ENCODE measurements at places on chromosomes 12 and 14.
A peak's percentile ranks its signal among the peaks of the same experiment; 100 is the strongest.

GRCh38 chr14:67270145-67270753, 29.0 kb downstream of the PALS1 start:
- DNase-seq, result no peak

- DNase-seq, result no peak
These were observed 17.6 kb downstream of the KERA start for GRCh38 chr12:91040096-91040755.

- no peak for DNase-seq
These were observed 102.5 kb downstream of the LGMN start for GRCh38 chr14:92645841-92646478.

DNA sequence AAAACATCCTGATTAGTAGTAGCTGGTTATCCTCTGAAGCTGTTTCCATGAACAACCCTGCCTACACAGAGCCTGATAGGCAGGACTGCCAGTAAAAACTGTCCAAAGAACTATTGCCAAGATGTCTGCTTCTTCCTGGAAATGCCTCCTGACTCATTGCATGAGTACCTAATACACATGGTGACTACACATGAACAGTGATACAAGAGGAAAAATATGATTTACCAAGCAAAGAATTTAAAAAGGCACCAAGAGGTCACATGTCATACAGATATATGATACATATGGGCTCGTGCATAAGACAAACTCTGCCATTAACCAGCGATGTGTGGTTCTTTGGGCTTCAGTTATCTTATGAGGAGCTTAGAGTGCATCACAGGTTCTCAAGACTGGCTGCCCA, 552.3 kb downstream of the SLC16A7 start:
- DNase-seq, result no peak

DNA sequence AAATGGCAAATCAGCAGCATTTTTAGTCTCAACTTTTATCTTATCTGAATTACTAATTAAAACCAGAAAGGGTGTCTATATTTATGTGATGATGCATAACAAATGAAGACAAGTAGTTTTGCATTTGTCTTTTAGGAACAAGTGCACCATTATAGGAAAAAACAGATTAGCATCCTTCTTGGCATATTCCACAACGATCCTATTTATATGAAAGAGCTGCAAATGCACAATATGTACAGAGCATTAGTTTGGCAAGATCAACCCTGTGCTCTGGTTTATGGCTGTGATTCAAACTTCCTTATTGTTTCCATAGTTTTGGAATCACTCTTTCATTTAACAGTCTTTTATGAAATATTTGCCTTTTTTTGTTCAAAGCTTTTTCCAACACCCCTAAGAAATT, 486.8 kb downstream of the KCNH5 start:
- DNase-seq, result no peak

DNA sequence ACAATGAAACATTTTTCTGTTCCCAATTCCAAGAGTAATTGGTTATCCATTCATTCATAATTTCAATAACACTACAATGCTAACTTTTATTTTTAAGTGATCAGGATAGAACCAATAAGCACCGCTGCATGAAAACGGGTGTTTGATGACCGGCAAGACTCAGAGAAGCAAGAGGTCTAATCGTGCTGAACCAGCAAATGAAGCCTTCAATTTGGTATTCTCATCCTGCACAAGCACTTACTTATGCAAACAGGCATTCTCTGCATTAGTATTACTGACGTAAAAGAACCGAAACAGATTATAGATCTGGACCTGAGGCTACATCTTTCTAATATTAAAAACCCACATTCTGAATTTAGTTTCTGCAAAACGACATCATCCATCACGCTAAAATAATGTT, 67.7 kb downstream of the RBM19 start:
- DNase-seq, result no peak

GRCh38 chr14:31955936-31956579, 121.0 kb upstream of the ARHGAP5 start:
- no peak for DNase-seq

DNA sequence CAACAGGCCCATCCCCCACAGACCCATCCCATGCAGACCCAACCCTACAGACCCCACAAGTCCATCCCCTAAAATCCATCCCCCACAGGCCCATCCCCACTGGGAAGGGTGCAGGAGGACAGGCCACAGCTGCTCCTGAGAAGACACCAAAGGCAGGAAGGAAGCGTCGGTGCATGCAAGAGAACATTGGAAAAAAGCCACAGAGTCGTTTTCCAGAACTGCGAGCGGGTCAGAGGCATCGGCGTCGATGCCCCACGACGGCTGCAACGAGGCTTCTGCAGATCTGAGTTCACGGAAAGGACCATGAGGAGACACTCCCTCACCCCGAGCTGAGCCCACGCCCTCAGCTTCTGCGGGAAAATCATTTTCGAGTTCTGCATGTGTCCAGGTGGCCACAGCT, 59.6 kb upstream of the GALNT9 start:
- DNase-seq, result peak; percentile 9

DNA sequence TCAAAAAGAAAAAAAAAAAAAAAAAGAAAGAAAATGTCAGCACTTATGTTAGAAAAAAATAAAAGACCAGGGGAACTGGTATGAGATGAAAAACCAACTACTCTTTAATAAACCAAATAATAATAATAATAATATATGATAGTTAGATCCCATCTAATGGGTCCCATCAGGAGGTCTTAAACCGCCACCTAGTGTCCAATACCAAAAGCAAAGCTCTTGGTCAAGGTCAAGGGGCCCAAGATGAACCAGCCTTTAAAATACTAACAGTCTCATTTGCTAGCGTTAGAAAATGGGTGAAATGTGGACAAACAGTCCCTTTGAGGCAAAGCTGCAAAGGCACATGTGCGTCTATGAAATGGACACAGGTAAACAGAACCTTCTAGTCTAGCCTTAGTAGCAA, 12.3 kb downstream of the BRAP start:
- DNase-seq, result no peak

- peak; percentile 60 for DNase-seq
These were observed 9.4 kb downstream of the ANKRD9 start for GRCh38 chr14:102500158-102500662.

DNA sequence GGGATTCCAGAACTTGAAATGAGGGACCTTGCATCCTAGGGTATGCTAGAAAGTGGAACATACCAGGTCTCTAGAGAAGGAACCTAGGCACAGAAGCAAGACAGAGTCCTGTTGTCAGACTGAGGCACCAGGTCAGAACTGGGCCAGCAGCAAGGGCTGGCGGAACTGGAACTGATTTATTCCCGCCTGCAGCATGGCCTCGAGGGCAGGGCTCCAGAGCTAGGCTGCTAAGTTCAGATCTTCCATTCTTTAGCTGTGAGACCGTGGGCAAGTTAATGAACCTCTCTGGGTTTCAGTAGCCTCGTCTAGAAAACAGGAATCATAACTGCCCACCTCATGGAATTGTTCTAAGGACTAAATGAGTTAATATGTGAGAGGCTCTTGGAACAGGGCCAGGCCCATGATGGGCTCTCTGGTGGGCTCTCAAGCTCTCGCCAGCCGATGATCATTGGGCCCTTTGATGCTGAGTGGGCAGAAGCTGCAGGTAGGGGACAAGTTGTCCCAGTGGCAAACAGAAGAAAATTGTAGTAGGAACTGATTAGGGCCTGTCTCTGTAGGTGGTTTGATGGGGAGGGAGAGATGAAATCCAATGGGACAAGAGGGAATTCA, 199.8 kb downstream of the ZFP36L1 start:
- peak; percentile 29 for DNase-seq

All from left hindlimb (tissue), 1 donor.